ENCODE measurements at places on chromosomes 6 and 20. TPM values are rescaled to one million over a fixed set of nuclear protein-coding genes. Genes with fewer than 3 reads are reported as not detected.

GRCh38 chr6:1524040-1524480 is 85.7 kb upstream of the FOXC1 start:
- DNase-seq, result peak; percentile 84

DNA sequence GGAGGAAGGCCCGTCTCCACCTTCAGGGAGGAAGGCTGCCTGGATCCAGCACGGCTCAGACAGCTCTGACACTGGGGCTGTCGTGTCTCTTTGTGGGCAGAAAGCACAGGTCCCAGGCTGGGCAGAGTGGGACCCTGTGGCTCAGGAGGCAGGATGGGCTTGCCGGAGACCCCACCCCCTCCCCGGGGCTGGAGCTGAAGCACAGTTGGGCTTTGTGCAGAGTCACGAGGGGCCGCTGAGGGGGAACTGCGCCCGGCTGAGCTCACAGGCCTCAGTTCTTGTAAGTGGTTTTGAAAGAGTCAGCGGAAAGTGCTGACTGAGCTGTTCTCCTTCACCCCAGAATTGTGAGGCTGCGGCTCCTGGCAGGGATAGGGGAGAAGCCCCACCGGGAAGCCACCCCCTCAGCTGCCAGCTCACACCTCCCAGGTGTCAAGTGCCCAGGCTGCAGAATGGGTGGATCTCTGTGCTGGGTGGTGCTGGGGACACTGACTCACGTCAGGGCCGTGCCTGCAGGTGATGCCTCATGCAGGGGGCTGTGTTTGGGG is 145.5 kb upstream of the RNF24 start:
- peak; percentile 55 for DNase-seq

GRCh38 chr6:110180228-110181008 is at the start of gene CDC40:
CDC40 (plus strand) TSS chr6:110180427; CDS start chr6:110180445, 18 bp downstream.
- peak; percentile 66 for DNase-seq

The MOG gene
- 5.4 TPM for total RNA-seq

The ELOVL4 gene
- total RNA-seq, result 0.12 TPM

The ZNF311 gene
- 0.30 TPM for total RNA-seq

DNA sequence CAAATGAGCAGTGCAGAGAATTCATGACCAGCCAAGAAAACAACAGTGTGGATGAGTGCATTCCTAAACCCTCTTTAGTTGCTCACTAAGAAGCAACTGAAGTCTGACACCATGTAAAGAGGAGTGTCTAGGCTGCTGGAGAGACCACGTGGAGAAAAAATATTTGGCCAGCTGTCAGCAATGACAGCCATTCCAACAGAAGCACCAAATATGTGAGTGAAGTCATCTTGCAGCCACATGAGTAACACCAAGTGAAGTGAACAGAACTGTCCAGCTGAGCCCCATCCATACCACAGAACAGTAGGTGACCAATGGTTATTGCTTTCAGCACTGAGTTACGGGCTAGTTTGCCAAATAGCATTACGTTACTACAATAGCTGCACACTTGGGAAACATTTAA is 89.4 kb downstream of the TBXT start:
- no peak for DNase-seq

GRCh38 chr20:48129345-48129942 is 344.2 kb upstream of the SULF2 start:
- no peak for DNase-seq

The SYS1 gene
- total RNA-seq, result 22.6 TPM

DNA sequence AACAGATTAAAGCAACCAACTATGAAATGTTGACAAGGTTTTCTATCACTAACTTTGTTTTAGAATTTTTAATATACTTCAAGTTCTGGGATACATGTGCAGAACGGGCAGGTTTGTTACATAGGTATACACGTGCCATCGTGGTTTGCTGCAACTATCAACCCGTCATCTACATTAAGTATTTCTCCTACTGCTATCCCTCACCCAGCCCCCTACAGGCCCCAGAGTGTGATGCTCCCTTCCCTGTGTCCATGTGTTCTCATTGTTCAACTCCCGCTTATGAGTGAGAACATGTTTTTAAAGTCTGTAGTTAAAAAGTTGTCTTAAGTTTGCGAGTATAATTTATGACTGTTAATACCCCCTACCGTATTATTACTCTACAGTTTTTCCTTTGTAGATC is 844.3 kb upstream of the MANEA start:
- DNase-seq, result no peak

- DNase-seq, result no peak
These were observed 66.8 kb upstream of the BTBD3 start for GRCh38 chr20:11850901-11851300.

DNA sequence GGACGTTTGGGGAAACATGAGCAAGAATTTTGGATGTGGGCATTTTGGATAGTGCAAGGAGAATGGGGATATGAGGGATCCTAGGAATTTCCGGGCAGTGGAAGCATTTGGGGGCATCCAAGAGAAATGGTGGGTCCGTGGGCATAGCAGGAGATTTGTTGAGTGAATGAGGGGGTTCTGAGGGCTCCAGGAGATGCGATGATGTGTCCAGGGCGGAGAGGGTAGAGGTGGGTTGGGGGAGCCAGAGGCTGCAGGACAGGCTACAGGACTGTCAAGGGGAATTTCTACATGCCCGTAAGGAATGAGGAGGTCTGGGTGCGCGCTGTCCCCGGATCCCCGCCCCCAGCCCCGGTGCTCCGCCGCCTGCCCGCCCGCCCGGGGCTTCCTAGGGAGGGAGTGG is 364 bp downstream of the FRS3 start:
- no peak for DNase-seq

GRCh38 chr20:35135867-35136586 is 11.1 kb downstream of the EDEM2 start:
- DNase-seq, result peak; percentile 36

The ASIP gene
- 9.5 TPM for total RNA-seq

DNA sequence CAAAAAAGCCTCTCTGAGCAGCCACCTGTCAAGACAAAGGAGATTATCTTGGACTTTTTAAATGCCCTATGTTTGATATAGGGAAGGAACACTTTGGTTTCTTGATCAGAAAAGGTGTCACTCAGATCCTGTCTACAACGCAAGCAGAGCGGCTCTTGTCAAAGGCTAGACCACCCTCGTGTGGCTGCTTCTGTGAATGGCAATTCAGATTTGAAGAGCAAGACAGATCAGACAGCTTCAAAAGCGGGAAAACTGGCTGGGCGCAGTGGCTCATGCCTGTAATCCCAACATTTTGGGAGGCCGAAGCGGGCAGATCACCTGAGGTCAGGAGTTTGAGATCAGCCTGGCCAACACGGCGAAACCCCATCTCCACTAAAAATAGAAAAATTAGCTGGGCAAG is 10.1 kb upstream of the NXT1 start:
- peak; percentile 67 for DNase-seq

The BPIFB2 gene
- not detected for total RNA-seq

The DNAAF9 gene
- total RNA-seq, result 20.1 TPM

- no peak for DNase-seq
These were observed 34.8 kb downstream of the PPP1R16B start for GRCh38 chr20:38840053-38840893.

DNA sequence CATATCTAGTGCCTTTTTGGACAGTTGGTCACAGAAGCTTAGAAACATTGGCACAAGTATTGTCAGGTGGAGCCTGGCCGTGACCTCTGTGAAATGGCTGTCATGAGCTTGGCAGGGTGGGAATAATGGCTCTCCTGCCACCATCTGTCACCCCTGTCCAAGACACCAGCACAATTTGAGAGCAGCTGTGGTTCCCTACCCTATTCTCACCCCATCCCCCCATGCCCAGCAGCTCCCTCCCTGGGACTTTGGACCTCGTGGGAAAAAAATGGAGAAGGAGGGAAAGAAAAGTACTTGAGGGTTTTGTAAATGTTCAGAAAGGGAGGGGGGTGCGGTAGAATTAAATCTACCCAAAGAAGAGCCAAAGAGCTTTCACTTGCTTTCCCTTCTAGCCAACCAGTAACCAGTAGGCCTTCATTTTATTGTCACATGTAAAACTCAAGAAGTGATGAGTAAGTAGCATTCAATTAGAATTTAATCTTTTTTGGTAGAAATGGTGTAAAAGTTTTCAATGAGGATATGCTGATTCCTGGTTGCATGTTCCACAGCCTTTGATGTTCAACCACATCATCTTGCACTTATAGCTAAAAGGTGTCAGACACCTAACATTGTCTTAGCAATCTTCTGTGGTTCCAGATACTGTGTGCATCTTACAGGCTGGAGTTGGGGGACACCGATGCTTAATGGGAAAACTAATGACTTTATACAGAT is 263.5 kb upstream of the TAB2 start:
- DNase-seq, result no peak

The PNPLA1 gene
- total RNA-seq, result not detected

DNA sequence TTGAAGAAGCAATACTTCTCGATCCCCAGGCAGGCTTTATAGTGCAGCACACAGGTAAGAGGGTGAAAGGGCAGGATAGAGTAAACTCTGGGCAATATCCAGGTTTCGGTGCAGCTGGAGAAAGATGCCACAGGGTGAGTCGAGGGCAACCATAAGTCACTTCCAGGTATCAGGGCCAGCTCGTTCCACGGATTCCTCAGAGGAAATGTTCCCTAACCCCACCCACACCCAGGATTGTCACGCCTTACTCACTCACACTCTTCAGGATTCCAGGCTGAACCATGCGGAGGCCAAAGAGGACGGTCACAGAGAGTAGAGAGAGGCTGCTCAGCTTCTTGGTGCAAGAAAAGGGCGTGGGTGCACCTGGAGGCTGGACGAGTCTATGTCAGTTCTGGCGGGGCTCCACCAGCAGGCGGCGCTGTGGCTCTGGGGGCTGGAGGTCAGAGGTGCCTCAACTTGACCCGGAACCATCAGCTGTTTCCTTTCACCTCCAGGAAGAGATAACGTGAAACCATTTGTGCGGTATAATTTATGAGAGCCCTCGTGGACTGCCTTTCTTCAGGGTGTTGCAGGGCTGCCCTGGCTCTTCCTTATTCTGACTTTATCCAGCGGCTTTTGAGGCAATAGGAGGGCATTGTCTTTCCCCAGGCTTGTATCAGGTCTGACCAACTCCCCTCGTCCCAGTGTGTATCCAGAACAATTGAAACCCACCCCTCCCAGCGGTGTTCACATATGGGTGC is 14.5 kb upstream of the WFDC12 start:
- peak; percentile 49 for DNase-seq

The CDC5L gene
- 20.1 TPM for total RNA-seq

The DNMT3B gene
- total RNA-seq, result 0.50 TPM

The FAM162B gene
- total RNA-seq, result 3.6 TPM

GRCh38 chr6:36546308-36546919 is 865 bp downstream of the STK38 start:
- DNase-seq, result no peak

DNA sequence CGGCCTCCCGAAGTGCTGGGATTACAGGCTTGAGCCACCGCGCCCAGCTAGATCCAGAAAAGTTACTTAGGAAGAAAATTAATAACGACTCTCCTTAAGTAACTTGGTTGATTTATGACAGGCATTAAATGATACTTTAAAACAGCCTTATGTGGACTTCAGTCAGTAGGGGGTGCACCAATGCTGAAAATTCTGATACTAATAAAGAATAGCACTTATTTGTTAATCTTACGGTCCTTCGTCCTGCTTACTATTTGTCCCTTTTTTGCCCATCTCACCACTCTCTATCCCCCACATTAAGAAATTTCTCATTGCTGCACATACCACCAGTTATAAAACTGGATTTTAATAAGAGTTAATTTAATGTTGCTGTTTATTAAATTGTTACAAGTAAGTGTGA is 12.7 kb upstream of the PRELID3B start:
- DNase-seq, result no peak

The LY6G6F gene
- total RNA-seq, result not detected

DNA sequence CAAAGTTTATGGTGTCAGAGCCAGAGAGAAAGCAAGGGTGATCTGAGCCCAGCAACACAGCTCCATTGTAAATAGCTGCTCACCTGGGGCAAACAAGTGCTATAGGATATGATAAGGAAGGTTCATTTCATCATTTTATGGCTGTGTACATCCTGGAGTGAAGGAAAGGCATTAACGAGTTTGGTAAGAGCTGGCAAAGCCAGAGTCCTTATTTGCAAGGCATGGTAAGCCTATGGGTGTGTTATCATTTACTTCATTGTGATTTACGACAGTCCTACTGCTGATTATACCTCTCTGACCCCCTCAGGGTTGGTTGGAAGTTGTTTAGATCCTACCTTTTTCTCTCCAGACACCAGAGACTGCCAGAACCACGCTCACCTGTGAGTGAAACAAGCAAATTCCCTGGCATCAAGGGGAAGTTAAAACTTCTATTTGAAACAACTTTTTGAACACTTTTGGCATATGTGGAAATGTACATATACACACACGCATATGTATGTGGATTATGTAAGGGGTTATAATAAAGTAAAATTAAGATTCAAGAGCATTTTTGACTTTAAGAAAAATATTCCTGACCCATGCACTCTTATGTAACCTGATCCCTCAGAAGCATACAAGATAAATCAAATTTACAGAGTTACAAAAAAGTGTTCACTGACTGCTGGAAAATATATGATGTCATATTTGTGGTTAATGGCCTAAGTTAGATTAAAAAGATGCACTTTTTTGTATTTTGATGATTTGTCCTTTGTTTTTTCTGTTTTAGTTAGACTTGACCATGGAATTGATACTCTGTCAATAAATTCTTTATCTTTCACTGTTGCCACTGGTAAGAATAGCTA is 40.4 kb upstream of the EDN1 start:
- DNase-seq, result no peak

DNA sequence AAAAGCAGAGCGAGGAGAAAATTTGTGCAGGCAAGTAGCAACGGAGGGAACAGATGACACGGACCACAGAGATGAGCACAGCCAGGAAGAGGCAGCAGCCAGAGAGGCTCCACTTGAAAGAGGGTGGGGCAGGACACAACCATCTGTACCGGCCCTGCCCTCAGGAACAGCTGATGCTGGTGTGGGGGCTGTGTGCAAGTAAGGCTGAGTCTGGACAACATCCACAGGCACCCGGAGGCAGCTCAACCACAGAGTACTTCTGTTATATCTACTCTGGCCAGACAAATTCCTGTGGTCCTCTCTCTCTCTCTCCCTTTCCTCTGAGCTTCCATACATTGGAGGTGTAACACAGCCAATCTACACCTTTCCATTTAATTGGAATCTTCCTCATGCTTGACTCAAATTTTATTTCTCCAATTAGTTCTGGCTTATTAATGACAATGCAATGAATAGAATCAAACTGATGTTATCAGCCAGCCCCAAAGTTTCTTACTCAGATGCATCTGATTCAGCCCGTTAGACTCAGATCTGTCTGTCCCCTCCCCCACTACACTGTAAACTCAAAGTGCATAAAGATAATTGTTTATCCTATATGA is 24.9 kb downstream of the KIF13A start:
- peak; percentile 86 for DNase-seq

- DNase-seq, result no peak
These were observed 1.7 kb downstream of the LINC00237 start for GRCh38 chr20:21104466-21104761.

GRCh38 chr20:45892049-45892825 is 1.1 kb downstream of the CTSA start:
- no peak for DNase-seq
